ENCODE measurements at places on chromosomes 1 and 21.

DNA sequence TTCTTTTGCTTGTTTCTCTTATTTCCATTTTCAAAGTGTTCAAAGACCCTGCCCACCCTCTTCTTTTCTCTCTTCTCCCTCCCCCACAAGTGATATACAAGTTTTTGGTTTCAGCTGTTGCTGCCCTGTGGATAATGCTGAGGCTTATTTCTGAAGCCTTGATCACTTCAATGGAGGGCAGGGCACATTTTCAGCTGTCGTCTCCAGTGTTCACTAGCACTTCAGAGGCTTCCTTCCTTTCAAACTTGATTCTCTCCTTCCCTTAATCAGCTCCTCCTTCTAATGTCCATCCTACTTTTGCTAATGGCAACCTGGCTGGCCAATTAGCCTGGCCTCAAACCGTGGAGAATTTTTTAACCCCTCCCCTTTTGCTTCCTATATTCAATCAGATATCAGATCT lies 435.7 kb upstream of the RUNX1 start:
- no peak for DNase-seq

DNA sequence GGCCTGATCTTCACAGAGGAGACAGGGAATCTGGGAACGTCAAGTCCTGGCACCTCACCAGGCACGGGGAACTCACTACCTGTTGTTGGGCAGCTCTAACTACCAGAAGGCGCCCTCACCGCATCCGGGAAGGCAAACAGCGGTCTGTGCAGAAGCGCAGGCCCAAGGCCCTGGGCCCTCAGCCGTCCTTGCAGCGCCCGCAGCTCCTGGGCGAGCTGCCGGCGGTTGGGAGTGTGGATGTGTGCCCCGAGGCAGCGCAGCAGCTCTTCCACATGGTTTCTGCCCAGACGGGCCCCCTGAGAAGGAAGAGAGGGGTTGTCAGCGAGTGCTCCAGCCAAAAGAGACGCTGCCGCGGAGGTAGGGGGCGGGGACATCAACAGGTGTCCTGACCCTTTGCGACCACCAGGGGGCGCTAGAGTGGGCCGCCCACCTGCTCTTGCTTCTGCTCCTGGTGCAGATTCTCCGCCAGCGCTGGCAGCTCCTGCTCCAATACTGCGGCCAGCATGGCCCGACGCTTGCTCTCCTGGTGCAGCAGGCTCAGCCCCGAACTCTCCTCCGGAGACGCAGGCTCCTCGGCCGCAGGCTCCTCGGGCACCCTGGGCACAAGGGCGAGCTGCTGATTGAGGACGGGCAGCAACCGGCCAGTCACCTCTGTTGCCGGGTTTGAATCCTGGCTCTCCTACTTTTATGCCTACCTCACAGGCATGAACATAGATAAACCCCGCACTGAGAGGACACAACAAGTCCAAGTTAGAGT lies 9.3 kb downstream of the MAP3K6 start:
- DNase-seq, result peak; percentile 70

- DNase-seq, result no peak
These were observed 9.3 kb upstream of the TTLL10 start for GRCh38 chr1:1164361-1164700.

DNA sequence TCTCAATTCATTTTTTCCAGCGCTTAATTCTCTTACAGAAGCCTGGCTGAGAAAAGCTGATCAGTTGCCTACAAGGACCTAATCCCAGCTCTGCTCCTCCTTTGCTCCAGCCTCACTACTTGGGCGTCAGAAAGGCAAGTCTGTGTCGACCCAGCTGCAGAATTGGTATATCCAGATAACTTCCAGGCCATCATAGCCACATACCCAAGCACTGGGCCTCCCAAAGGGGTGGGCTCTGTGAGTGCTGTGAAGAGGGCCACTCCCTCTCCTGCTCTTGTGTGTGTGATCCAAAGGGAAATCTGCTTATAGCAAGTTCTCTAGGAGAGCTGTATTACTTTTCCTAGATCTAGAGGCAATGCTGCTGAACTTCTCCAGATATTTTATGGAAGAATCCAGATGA lies 18.1 kb downstream of the LMOD1 start:
- no peak for DNase-seq

DNA sequence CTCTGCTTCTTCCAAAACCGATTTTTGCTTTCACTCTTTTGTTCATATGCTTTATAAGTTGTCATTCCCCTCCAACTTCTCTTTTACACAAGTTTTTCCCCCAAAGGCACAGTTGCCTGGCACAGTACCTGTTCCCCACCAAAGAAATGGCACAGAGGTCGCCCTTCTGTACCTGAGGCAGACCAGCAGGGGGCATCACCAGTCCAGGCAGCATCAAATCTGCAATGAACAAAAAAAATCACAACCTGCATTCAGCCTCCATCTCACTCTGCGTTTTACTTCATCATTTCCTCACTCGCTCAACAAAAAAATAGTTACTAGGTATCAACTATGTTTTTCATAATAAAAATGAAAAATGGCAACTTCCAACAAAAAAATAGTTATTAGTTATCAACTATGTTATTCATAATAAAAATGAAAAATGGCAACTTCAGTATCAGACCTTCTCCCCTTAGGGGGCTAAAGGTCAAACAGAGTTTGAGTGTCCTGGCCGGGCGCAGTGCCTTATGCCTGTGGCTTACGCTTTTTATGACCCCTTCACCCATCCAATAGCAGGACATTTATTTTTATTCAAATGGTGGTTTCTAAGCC lies 4.1 kb downstream of the EIF2D start:
- DNase-seq, result peak; percentile 41

GRCh38 chr1:217048104-217048707 lies 325.0 kb upstream of the ESRRG start:
- no peak for DNase-seq

GRCh38 chr1:216032284-216032683 lies 391.0 kb downstream of the USH2A start:
- no peak for DNase-seq
